Stimulated activated CD8-positive, alpha-beta memory T cell treated with anti-CD3 and anti-CD28 coated beads, Interleukin-15, amount 100 ng/mL, for 24 hours (primary cell): ENCODE measurements at places on chromosomes 2 and 18.

- no peak for DNase-seq
Measured at GRCh38 chr2:232817756-232818155, 41.4 kb upstream of the KCNJ13 start.

GRCh38 chr2:42142547-42143184 is 26.5 kb upstream of the EML4 start:
- no peak for DNase-seq

GRCh38 chr2:130729322-130730299 is 741 bp downstream of the GPR148 start:
- DNase-seq: no peak

DNA sequence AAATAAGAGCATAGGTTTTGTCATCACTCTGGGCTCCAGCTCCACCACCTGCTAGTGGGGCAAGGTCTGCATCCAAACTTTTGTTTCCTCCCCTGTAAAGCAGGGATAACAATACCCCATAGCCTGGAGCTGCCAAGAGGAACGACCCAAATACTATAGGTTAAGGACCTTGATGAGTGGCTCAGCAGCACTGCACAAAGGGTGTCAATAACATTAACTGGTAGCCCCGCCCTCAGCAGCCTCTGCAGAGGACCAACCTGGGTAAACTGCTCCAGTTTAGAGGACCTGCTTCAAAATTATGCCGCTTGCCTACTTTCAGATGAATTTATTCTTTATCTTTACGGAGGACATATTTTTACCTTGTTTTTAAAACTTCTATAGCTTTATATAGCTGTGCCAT is 65.8 kb upstream of the RIOK3 start:
- no peak for DNase-seq

GRCh38 chr18:45467293-45467692 is 148.0 kb upstream of the SLC14A2 start:
- no peak for DNase-seq

- no peak for DNase-seq
Measured at GRCh38 chr2:115946341-115946740, 1503.9 kb downstream of the DPP10 start.

DNA sequence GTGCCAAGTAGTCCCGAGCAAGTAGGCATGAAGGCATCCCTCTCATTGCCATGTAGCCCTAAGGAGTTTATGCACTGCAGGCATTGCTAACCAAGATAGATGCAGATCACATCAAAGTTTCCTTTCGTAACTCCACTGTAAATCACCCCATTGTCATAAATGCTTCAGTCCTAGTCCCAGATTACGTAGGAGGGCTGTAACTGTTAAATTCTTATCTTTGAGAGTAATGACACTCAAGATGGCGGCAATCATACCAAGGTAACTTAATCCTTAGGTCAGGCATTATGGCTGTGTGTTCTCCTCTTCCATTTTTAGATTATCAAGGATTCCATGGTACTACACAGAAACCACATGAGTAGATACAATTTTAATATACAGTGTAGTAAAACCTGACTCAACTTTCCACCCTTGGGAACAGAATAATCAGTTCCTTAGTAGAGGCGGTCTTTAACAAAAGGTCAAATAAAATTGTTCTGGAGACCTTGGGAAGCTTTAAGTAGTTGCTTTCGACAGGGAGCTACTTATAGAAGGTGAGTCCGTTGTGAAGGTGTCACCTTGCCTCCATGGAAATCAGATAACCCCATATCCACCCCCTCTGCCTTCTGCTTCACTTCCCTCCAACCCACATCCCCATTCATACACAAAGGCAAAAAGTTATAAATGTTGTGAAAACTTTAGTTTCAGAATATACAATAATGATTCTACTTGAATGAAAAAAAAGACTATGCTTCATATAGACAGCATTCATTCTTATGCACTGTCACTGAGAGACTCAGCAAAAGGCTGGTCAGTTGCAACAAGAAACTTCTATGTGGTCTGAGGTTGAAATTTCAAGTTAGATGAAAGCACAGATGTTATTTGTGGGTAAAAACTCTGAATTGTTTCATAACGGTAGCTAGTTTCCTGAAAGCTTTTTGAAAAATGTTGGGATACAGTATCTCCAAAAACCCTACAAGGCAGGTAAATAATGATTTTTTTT is 64.8 kb upstream of the GALNT5 start:
- DNase-seq: no peak

DNA sequence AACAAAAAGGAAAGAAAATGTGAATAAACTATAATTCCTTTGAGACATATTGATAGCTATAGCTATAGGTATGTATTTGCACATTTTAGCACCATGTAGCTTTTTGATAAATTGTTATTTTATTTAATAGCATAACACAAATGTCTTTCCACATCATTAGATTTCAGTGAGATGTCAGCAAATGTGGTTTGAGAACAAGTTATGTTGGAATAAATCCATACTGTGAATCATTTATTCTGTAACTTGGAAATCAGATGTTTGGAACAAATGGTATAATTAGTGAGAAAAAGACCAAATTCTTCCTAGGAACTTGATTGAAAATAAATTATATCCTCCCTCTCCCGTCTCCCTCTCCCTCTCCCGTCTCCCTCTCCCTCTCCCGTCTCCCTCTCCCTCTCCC is 62.8 kb downstream of the NABP1 start:
- DNase-seq: no peak

DNA sequence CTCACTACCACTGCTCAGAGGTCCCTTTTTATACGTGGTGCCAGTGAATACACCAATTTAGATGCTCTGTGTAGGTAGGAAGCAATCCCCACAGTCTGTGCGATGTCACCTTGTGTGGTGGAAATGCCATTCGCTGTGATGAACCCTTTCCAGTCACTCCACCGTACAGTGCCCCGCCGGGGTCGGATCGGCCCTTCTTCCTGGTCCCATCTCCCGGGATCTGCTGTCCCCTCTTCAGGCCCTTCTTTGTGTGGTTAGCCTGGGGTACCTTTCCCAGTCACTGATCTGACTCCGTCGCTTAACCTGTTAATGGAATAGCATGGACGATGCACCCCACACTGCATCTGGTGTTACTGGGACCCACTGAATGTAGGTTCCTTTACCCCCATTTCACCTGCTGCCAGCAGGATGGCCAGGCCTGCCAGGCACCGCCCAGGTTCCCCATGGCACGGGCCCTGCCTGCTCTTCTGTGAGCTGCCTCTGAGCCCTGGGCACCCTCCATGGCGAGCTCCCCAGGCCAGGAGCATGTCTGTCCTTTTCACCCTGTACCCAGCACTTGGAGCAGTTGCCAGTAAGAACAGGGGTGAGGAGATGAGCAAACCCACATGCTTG is 18.0 kb downstream of the TWIST2 start:
- no peak for DNase-seq

DNA sequence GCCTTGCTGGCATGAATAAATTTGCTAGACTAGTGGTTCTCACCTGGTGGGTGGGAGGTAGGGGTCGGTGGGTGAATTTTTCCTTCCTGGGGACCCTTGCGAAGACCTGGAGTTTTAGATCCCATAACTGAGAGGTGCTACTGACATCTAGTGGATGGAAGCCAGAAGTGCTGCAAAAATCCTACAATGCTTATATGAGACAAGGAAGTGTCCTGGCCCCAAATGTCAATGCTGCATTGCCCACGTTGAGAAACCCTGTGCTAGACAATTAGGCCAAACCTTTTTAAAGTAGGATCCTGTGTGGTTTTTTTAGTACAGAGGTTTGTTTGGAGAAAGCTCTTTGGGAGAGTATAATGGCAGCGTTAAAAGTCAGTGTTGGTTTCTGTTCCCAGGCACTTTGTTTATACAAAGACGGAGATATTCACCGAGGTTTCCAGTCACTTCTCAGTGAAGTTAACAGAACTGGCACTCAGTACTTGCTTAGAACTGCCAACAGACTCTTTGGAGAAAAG is 9.6 kb downstream of the SERPINB8 start:
- no peak for DNase-seq

DNA sequence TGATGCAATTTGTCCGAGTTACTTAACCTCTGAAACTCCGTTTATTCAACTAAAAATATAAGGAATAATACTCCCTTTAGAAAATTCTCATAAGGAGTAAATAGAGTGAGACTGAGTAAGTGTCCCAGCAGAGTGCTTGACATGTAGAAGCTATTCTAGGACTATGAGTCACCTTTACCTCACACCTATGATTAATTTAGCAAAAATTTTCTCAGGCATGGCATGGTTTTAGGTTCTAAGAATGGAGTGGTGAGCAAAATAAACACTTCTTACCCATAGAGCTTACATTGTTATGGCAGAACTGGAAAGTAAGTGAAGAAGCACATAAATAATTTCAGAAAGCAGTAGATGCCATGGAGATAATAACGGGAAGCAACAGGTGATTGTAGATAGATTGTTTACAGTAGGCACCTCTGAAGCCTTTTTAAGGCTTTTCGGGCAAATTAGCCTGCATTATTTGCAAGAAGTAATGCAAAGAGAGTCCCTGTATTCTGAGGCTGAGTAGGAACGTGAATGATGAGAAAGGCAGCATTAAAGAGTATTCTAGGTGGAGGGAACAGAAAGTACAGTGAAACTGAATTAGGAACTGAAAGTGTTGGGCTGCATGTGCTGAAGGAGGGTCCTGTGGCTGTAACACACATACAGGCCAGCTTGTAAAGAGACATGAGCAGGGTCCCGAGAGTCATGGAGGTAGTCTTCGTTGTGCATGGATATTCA is 209.2 kb downstream of the ZNF407 start:
- no peak for DNase-seq

DNA sequence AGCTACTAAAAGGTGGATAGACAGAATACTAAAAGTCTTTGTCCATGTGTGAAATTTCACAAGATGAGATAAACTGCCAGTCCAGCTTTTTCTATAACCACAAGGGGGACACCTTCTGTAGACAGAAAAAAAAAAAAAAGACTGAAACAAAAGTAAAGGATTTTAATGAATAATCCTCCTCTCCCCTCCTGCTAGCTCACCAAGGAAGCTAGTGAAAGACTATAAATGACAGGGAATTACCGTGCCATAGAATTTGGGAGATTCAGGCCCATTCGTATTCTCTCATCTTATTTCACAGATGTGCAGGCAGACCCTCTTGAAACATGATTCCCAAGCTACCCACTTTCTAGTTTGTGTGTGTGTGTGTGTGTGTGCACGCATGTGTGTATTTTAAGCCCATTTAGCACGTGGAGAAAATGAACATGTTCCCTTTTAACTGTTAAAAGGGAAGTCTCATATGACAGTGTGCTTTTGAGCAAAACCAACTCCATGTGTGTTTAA is 36.3 kb upstream of the SLC8A1 start:
- DNase-seq: no peak

DNA sequence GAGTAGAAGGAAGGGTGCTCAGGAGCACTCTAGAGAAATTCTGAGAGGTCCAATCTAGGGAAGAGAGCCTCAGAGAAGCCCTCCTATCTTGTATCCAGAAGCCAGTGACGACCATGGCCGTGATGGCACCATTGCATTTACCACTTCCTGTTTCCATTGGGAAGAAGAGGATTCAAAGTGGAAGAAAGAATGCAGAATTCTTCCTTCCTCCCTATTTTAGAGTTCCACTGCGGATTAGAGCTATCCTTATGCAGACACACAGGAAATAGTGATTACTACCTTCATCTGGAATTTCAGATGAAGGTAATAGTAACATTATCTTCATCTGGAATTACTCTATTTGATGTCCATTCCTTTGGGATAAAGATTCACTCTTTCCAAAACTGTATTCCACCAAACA is 45.6 kb upstream of the PCBP1 start:
- DNase-seq: no peak

DNA sequence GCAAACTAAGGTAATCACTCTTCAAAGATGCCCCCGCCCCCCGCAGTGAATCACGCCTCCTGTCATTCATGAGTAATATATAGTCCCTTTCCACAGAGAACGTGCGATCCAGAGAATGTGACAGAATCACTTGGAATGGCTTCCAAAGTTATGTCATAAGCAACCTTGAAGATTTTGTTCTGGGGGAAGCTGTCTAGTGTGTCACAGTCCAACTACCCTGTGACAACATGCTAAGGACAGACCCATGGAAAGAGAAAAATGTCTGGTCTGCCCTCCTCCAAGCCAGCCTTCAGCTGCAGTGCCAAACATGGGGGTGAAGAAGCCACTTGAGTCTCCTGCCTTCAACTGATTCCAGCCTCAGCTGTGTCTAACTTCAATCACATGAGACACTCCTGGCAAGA is 259.1 kb downstream of the SS18 start:
- DNase-seq: no peak

DNA sequence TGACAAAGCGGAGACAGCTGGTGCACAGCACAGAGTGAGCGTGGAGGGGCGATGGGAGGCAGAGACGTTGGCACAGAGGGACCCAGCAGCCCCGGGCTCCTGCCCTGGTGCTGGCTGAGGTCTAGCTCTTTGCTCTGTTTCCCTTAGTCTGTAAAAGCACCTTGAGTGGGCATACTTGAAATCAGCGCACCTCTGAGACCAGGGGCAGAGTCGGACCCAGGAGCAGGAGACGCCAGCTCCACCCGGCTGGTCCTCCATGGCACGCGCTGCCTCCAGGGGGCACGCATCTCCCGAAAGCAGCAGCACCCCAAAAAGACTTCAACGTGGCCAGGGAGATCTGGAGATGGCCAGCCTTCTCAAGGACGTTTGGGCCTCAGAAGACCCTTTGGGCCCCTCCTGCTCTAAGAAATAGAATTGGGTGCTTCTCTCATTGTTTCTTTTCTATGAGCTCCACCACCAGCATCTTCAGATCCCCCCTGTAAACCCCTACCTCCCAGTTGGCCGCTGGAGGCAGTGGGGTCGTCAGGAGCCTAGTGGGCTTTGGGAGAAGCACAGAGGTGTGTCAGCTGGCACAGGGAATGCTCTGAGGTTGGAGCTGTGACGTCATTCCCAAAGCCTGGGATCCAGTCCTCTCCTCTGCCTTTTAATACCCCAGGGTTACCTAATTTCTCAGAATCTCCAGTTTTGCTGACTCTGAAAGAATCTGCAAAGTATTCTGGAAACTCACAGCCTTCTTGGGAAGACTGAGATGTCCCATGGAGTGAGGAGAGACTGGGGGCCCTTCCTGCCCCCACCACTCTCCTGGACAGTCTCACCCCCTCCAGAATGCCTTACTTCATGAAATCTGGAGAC is 58.9 kb downstream of the CIB4 start:
- DNase-seq: no peak

DNA sequence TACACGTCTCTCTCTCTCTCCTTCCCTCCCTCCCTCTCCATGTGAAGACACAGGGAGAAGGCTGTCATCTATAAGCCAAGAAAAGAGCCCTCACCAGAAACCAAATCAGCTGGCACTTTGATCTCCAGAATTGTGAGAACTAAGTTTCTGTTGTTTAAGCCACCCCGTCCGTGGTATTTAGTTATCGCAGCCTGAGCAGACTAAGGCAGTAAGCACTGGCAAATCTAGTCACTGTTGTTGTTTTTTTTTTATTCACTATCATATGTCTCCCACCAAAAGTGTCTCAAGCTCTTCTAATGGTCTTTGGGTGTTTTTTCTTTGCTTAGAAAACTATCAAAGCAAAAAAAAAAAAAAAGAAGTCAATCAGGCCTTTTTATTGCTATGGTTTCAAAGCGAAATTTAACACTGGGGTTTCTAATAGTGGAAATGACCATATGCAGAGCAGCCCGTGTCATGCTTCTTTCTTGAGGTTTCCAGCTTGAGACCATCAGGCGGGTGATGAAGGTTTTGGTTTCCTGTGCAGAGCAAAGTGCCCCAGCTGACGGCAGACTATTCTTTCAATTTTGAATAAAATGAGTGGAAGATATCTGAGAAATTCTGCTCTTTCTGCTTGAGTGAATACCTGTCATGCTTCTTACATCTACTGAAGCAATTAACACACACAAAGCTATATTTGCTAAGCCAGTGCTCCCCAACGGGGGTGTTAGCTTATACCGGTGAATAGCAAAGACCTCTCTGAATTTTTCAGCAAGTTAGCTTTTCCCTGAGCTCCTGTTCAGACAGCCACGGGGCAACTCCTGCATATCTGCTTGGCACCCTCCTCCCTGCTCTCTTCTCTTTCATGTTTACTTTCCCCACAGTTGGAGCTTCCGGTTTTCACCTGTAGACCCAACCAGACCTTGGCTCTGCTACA is 394.1 kb upstream of the ATP5MC3 start:
- DNase-seq: no peak
